Hippocampal formation (tissue), 2 donors: ENCODE measurements at places on chromosomes 1 and 21.

- DNase-seq: no peak
Measured at GRCh38 chr21:42499444-42500112, 3.6 kb upstream of the RSPH1 start.

DNA sequence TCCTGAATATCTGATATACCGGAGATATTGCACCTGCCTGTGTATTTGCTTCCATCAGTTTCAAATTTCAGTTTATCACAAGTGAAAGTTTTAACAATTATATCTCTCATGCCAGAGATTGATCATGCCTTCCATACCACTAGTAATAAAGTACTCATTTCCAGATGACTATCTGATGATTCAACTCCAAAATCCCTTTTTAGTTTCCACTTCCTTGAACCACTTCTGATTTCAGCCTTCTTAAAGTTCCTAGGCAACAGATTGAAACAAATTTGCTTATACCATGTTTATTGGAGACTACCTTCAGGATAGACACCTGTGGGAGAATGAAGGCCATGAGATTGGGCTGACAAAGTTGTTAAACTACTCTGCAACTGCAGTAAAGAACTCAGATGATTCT is 21.5 kb upstream of the COL11A1 start:
- no peak for DNase-seq

DNA sequence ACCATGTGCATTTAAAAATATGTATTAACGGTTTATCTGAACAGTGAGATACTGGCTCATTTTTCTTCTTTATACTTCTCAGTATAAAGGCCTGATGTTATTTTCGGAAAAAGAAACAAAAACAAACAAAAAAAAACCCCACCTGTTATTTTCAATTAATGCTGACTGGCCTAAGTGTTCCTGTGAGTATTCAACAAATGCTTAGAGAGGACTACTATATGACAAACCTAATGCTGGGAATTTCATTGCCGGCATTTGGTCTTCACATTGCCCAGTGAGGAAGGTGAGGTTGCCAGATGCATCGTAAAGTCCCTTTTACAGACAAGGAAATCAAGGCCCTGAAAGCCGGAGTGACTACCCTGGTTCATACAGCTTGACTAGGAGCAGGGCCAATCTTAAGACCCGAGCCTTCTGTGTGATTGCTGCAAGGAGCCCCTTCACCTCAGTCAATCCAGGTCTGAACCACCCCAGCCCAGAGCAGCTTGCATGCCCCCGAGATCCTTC is 599 bp downstream of the MRPL24 start:
- DNase-seq: no peak

- no peak for DNase-seq
Measured at GRCh38 chr21:34984356-34985058, 64.6 kb downstream of the RUNX1 start.

DNA sequence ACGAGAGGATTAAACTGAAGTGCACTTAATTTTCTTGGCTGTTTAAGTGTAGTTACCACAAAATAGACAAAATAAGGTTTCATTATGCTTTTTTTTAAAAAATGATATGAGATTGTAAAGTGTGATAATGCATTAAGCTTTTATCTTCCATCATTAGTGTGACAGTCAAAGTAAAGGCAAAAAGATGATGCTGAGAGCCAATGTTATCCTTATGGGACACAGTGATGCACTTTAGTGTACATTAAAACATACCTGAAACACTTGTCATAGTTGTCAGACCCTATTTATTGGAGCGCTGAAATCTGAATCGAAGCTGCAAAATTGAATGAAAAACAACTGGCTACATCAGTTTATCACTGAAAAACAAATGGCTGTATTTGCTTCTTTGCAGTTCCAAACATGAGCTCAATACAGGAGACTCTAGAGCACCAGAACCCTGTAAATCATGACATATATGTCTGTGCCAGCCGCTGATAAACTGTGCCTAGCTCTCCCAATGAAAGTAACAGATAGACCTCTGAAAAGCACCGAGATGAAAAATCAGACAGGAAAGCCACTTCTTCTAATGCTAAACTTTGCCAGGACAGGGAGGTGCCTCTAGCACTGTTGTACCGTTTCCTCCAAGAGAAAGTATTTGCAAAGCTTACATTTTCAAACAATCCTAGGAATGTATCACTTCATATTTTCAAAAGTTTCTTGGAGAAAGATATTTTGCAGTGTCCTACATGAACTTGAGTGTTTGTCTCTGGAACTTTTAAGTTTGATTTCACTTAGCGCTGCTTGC is 120.7 kb upstream of the TMPRSS15 start:
- DNase-seq: no peak

- DNase-seq: no peak
Measured at GRCh38 chr1:25685938-25686665, 69.5 kb downstream of the MAN1C1 start.

DNA sequence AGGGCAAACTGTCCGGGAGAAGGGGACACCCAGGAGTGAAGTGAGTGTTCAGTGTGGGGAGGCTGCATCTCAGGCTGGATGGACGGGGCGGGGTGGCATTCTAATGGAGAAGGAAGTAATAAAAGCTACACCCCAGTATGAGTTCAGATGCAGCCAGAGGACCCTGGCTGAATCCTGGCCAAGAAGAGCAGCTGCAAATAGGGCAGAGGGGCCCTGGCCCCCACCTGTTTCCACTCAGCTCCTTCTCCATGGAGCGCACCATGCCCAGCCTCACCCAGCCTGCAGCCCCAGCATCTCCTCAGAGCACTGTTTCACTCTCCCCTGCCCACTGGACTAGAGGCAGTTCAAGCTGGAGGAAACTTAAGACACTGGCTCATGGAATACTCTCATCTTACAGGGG is 46.4 kb downstream of the KCND3 start:
- DNase-seq: no peak

DNA sequence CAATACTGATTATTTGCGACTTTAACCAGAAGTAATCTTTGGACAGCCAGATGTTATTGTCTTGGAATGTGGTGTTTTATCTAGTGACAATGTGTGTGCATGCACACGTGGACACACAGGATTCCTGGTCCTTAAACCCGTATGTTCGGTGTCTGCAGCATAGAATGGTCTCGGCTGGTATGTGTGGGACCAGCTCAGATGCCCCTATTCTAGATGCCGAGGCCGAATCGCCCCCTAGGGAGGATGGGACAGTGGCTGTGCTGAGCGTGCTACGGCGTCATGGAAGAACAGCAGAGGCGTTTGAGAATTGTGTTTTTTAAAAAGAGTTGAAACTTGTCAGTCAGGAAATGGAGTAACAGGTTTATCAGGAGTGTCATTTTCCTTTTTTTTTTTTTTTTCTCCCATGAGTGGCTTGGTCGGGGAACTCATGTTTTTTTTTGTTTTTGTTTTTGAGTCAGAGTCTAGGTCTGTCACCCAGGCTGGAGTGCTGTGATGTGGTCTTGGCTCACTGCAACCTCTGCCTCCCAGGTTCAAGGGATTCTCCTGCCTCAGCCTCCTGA is 30.1 kb downstream of the SKI start:
- DNase-seq: no peak

DNA sequence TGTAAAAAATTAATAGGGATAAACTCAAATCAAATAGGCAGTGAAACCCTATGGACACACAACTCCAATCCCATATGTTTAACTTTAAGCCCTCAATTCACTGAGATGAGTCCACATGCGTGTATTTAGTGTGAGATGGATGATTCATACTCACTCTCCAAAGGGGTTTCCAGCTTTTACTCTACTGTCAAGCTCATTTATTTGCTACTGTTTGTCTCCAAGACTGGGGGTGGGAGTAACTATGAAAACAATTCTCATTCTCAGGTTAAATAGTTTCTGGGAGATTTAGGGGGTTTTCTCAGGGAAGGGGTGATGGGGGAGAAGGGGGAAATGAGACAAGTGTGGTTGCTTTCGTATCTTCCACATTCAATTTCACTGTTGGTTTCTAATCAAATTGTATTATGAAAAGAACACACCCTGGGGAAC is 2.7 kb downstream of the RAB29 start:
- DNase-seq: no peak

DNA sequence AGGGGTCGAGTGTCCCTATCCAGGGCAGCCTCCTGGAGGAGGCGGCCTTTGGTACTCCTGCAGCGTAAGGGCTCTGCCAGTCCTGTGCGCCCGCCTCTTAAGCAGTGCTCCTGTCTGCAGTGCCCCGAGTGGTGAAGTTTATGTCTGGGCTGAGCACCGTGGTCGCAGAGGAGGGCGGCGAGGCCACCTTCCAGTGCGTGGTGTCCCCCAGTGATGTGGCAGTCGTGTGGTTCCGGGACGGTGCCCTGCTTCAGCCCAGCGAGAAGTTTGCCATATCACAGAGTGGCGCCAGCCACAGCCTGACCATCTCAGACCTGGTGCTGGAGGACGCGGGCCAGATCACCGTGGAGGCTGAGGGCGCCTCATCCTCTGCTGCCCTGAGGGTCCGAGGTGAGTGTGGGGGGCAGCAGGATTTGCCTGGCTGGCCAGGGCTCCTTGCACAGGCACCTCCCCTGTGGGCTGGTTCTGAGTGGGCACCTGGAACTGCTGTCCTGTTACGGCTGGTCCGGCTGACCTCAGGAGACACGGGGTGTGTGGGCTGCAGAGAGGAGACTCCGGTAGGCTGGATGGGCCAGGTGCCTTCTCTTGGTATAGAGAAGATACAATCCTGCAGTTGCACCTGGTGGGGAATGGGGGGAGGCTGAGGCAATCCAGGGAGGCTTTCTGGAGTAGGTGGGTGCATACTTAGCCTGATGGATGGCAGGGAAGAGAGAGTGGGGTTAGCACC is 66.8 kb downstream of the OBSCN start:
- no peak for DNase-seq

GRCh38 chr1:212315184-212315583 is 30.0 kb downstream of the PPP2R5A start:
- no peak for DNase-seq

DNA sequence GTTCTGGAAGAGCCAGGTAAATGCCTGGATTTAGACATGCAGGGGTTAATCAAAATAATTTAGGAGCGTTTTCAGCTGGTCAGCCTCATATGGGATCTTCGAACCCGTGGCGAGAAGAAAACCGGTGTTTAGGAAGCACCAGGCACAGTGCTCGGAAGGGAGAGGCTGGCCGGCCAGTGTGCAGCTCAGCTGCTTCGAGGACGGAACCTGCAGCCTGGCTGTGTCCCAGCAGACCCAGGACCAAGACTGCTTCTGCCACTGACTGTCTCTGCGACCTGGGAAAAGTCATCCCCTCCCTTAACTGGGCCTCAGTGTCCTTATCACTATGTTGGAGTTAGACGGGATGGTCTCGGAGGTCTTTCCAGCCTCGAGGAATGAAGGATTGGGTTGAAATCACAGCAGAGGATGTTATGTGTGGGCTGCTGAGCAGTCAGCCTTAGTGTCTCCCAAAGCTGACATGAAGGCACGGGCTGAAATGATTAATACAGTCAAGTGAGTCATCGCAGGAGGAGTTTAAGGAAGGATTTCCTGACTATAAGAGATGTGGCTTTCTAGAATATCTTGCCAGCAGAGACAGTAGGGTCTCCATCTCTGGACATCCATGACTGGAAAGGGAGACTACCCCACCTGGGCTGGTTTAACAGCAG is 20.8 kb downstream of the PPFIA4 start:
- DNase-seq: no peak

GRCh38 chr1:175597205-175597604 is 146.2 kb downstream of the TNR start:
- no peak for DNase-seq

- DNase-seq: no peak
Measured at GRCh38 chr1:233960386-233960785, 55.9 kb downstream of the SLC35F3 start.

DNA sequence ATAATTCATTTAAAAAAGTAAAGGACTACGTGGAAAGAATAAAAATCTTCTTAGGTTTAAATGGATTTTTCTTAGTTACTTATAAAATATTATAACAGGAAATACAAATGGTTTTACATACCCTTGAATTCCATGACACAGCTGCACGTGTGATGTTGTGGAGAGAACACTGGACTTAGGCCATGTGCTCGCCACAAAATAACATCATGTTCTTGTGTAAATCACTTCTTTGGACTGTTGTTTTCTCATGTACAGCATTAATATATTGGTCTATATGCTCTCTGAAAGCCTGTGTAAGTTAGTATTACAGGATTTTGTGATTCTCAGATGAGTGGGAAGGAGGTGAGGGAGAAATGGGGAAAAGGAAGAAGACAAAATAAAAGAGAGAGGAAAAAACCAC is 228.2 kb downstream of the DNM3 start:
- peak; percentile 23 for DNase-seq

- DNase-seq: no peak
Measured at GRCh38 chr1:24318615-24319311, 394 bp upstream of the GRHL3 start.

DNA sequence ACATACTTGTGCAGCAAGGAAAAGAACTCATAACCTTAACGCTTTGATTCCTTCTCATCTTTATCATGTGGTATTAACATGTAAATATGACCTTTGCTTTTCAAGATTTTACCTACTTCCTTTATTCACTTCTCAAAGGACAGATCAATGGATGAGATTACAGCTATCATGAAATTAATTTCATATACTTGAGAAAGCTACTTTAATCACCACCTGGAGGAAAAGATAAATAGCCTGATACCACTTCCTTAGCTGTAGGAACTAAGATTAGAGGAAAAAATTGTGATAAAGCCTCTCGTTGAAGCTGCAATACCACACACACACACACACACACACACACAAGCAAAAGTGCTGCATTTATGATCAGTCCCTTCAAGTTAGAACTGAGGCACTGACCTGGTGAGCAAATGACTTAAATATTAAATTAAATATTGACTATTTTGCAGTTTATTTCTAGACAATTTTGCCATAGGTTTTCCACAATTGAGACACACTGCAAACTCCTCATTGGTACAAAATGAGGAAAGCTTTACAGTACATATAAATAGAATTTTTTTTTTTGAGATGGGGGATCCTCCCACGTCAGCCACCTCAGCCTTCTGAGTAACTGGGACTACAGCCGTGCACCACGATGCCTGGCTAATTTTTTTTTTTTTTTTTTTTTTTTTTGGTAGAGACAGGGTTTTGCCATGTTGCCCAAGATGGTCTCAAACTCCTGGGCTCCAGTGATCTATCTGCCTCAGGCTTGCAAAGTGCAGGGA is 27.2 kb upstream of the DMRTB1 start:
- no peak for DNase-seq

DNA sequence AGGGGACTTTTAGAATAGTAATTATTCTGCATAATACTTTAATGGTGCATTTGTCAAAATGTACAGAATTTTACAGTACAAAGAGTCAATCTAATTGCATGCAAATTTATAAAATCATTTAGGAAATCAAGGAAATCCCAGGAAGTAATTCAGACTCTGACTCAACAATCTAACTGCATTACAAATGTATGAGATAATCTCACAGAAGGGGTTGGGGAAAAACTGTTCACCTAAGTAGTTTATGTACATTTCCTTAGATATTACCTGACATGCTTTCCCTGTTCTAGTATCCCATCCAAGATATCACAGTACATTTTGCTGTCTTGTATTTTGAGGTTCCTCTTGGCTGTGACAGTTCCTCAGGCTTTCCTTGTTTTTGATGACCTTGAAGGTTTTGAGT is 4.7 kb downstream of the CRB1 start:
- DNase-seq: no peak

DNA sequence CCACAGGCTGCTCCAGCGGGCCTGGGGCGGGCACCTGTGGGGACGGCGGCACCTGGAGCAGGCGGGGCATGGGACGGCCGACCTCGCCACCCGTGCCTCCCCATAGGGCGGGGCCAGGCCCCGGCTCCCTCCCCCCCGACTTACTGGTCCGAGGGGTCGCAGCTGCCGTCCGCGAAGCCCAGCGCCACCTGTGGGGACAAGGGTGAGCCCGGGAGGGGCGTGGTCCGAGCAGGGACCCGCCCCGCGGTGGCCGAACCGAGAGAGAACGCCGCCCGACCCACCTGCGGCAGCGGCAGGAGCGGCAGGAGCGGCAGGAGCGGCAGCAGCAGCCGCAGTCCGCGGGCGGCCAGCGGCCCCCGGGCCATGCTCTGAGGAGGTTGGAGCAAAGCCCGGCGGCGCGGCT is at the start of gene TMEM52:
Gene TMEM52 (minus strand): TSS at position 379 of the 403 bp plus-strand sequence. CDS start 14 bp downstream, at position 365.
- no peak for DNase-seq
